ENCODE measurements at places on chromosomes 7 and 10.

DNA sequence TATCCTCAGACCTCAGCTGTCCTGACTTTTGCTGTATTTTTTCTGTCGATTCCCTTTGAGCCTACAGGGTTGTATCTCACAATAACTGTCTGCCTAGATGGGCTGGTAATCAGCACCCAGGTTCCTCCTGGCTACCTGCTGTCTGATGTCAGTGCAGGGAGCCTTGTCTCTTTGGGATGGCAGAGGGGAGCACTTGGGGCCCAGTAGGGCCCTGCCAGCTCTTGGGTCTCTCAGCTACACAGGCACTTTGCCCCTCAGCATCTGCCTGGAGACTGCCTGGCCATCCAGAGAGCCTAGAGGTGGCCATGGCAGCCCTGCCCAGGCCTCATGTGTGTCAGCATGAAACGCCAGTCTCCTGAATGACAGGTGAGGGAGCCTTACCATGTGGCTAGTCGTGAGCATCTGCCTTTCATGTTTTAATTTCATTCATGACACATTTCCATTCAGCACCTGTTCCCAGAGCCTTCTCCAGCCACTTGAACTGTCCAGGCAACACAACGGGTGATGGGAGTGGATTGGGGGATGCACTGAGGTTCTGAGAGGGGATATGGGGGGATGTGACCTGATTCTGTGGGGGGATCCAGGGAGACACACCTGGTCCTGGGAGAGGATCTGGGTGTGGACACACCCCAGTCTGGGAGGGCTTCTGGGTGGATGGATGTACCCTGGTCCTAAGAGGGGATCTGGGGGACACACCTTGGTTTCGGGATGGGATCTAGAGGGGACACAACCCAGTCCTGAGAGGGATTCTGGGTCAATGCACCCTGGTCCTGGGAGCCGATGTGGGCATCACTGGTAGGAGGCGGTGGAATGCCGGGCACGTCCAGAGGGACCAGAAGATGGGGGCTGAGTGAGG, 21.9 kb downstream of the ADCY1 start:
- DNase-seq: no peak

GRCh38 chr7:2607923-2608904, 23.6 kb upstream of the TTYH3 start:
- no peak for DNase-seq

GRCh38 chr7:13742811-13743210, 246.7 kb downstream of the ETV1 start:
- peak; percentile 20 for DNase-seq

GRCh38 chr7:8254667-8255066, 7.3 kb downstream of the ICA1 start:
- DNase-seq: no peak

DNA sequence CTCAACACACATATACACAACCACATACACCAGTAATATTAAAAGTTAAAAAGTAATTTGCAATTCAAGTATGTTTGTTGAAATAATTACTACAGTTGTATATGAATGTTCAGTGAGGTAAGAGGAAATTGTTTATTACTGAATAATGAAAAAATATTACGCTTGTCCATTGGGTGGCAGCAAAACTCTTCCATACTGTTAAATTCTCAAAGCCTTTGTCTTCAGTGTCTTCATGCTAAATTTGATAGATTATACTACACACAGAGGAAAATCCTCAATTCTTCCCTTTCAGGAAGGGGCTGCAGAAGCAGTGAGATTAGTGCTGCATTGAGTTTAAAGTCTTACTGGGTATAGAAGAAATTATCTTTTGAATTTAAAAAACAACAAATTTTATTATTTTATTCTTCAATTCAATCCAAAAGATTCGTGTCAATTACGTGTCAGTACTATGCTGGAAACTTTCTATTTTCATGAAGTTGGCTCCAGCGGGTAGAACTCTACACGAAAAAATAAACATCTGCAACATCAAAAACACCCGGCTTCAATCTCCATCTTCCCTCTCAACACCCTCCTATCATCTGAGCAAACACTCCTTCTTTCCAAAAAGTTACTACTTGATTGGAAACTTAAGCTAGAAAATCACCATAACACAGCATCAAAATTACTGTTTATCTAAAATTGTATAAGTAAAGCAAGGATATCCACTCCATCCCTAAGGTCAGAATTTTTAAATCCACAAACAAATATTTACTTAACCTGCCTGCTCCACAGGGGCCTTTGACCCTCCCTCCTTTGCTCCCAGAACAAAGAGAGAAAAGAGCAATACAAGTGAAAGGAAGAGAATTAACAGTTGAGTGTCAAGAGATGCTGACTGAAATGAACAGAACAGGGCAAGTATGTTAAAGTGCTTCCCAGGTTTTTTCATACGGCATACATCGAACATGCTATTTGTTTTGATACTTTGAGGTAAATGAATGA, 37.0 kb upstream of the TES start:
- no peak for DNase-seq

- no peak for DNase-seq
These were observed 130.5 kb upstream of the RHEB start for GRCh38 chr7:151650161-151650560.

GRCh38 chr7:8204339-8205030, 57.5 kb downstream of the ICA1 start:
- no peak for DNase-seq
